ENCODE measurements at places on chromosomes 7 and 10. TPM values are rescaled to one million over a fixed set of nuclear protein-coding genes. Genes with fewer than 3 reads are reported as not detected.

GRCh38 chr7:26397332-26397731 lies 105.7 kb downstream of the SNX10 start:
- no peak for DNase-seq

GRCh38 chr7:20696803-20697333 lies 81.4 kb downstream of the ABCB5 start:
- no peak for DNase-seq

DNA sequence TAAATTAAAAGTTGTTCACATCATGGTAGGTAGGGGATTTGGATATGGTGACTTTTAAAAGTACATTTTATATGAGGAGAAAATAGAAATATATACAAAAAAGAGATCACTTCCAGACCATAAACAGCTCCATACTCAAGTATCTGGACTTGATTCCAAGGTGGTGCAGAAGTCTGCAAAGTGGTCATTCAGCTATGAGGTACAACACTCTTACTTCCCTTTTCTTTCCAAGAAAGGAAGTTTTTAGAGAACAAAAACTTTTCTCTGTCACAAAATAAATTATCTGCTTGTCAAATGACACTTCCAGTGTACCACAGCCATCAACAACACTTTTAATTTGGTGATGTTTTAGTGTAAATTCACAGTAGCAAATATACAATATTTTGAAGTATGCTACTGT lies 1013.5 kb downstream of the GATA3 start:
- DNase-seq, result no peak

DNA sequence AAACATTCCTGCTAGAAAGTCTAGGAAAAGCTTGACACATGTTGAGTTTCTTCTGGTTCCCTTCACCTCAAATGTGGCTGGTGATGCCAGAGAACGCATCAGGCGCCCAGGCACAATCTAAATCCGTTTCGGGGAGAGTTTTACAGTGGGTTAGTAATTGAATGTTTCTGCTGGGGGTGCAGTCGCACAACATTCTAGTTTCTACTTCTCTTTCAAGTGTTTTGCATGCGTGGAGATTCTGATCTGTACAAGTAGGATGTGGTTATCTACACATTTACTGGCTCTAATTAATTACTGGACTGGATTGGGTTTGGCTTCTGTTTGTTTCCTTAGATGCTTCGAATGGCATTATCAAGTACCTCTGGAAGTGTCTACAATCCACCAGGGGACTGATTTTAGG lies 173.8 kb downstream of the TMEM26 start:
- no peak for DNase-seq

- DNase-seq, result no peak
Observed at GRCh38 chr10:29610876-29611647, 23.7 kb downstream of the SVIL start.

DNA sequence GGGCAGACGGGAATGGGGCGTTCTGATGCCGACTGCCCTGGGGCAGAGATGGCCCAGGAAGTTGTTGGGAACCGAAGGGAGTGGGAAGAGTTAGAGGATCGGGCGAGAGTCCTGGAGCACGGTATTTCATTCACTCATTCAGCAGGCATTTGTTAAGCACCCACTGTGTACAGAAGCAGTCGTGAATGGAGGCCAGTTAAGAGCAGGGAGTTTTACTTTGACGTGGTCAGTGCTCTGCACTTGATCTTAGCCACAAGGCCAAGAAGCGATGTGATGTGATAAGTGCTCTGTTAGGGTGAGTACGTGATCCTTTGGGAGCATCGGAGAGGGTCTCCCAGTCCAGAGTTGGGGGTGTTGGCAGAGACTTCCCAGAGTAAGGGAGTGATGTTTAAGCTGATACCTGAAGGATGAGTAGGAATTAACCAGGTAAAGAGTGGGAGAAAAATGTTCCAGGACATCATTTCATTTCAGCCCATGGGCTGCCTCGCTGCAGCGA lies 890 bp downstream of the ZFYVE27 start:
- no peak for DNase-seq

GRCh38 chr10:120508393-120508792 lies 51.4 kb downstream of the PLPP4 start:
- DNase-seq, result no peak

- no peak for DNase-seq
Observed at GRCh38 chr10:123380491-123381085, 226.4 kb downstream of the BUB3 start.

GRCh38 chr7:70789481-70790214 lies 342.3 kb upstream of the GALNT17 start:
- no peak for DNase-seq

DNA sequence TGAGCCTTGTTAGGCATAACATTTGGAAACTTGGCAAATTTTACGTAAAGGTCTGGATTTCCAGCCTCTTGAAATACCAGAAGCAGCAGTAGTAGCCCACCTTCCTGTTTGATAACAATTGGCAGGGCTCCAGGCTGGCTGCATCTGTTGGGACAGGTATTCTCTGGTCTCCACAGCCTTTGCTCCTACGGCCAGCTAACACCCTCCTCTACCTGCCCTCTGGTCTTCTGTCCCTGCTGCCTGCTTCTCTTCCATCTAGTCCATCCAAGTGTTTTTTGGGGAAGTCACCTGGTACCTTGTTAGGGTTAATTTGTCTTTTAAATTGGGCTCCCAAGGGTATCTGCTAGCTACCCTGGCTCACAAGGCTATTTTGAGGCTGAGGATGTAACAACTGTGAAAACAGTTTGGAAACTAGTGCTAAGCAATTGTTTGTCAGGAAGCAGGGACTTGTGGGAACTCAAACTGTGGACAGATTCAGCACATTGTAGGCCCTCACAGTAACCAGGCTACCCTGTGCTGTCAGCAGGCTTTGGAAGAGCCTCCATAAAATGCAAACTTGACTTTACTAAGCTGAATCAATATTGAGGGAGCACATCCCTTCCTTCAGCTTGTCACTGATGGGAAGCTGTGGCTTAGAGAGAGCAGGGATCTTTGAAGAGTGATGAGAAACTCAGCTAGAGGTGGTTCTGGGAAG lies 8.5 kb downstream of the RPS24 start:
- no peak for DNase-seq

GRCh38 chr7:15757041-15758000 lies 70.8 kb upstream of the MEOX2 start:
- DNase-seq, result no peak

GRCh38 chr10:132100091-132100481 lies 34.3 kb downstream of the JAKMIP3 start:
- DNase-seq, result no peak

GRCh38 chr7:99142727-99143520 lies 984 bp downstream of the SMURF1 start:
- DNase-seq, result peak; percentile 96

DNA sequence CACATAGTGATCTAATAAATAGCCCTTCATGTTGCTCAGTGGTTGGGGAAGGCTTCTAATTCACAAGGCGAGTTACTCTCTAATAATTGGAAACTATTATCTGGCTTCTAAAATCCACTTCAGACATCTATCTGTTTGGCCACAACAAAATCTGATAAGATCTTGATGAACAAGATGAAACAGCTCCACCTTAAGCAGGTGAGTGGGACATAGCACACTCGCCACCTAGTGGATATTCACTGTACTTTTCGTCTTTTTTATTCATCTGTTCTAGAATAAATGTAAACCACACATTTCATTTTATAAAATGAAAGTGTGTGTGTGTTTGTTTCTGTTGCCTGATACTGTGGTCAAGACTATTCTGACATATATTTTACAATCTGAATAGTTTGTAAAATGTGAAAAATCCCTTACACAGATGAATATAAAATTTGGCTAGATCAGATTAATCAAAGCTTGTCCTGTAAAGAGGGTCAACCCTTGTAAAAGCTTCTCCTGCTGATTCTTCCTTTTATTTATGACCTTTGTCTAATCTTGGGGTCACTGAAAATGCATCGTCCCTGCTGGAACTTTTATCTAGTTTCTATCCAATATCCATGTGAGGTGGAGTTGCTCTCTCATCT lies 26.5 kb upstream of the CNTNAP2 start:
- no peak for DNase-seq

DNA sequence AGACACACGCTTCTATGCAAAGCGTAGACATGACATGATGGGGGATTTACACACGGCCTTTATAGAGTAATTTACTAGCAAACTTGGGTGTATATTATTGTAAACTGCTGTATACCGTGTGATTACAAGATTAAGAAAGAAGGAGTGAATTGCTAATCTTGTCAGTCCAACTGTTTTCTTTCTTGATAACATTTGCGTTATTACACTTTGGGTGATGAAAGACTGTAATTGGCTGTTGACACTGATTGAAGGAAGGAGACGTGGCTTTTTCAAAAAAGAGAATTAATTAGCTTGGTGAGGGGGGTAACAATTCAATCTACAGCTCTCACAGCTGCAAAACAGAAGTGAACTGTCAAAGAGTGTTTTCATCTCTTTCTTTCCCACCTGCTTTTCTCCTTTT lies 32.7 kb downstream of the SLC35B4 start:
- DNase-seq, result no peak

GRCh38 chr10:91135113-91135512 lies 85.3 kb upstream of the PCGF5 start:
- DNase-seq, result no peak

- DNase-seq, result no peak
Observed at GRCh38 chr10:74177140-74177677, 26.2 kb downstream of the ADK start.

GRCh38 chr10:29850371-29850770 lies 209.0 kb downstream of the JCAD start:
- DNase-seq, result no peak

DNA sequence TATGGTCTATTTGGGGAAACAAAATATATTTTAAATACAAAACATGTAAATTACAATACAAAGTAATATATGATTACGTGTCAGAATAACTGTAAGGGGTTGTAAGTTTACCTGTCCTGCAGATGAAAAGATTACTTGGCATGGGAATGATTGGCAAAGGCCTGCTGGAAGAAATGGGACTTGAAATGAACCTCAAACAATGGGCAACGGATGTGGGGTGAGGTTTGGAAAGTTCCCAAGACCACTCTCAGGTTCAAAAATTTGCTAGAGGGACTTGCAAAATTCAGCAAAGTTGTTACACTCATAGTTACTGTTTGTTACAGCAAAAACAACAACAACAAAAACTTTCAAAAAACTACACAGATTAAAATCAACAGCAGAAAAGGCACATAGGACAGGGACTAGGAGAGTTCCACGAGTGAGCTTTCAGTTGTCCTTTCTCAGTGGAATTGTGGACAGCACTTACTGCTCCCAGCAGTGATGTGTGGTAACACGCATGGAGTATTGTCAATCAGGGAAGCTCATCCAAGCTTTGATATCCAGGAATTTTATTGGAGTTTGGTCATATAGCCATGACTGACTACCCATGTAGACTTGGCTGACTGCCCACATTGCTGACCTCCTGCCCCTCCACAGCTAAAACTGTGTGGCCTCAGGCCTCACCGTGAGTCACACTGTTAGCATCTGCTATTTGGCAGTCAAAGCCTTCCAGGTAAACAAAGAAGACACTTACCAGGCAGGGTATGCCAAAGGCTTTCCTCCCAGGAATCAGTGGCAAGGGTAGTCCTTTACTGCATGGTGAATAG lies 43.8 kb downstream of the EXOC6 start:
- DNase-seq, result peak; percentile 58

- DNase-seq, result peak; percentile 49
Observed at GRCh38 chr7:90625562-90625961, 29.4 kb downstream of the CDK14 start.

GRCh38 chr7:128774029-128774689 lies 1.4 kb downstream of the OPN1SW start:
- DNase-seq, result no peak

- peak; percentile 82 for DNase-seq
Observed at GRCh38 chr7:143884969-143885559, 16.9 kb downstream of the TCAF1 start.

DNA sequence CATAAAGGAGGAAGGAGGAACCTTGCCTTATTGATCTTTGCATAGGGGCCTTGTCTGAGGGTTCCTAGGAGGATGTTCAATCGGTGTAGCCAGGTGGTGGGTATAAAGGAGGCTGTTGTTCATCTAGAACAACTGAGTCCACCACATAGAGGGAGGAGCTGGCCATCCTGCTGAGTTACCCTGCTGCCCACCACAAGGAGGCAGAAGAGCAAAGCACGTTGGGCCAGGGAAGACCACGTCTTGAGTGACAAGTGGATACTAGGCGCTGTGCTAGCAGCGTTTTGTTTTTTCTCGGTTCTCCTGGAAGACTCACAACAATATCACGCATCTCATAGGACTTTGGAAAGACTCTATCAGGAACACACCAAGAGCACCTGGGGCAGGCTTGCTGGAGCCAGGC lies 20.0 kb downstream of the FOXI2 start:
- DNase-seq, result no peak

DNA sequence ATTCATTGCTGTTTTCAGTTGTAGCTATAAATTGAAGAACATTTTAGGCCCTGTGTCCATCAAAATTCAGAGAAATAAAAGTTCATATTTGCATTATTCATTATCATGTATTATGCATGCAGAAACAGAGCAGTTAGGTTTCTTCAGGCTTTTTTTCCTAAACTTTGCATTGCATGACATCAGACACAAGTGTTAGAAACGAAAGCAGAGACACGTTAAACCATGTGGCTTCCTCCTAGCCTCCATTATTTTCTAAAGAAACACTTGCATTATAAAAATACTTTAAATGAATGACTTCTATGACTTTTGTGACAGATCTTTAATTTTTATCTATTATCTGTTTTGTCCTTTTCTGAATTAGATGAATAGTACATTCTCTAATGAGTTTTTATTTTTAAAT lies 8.8 kb upstream of the EBLN1 start:
- DNase-seq, result no peak

DNA sequence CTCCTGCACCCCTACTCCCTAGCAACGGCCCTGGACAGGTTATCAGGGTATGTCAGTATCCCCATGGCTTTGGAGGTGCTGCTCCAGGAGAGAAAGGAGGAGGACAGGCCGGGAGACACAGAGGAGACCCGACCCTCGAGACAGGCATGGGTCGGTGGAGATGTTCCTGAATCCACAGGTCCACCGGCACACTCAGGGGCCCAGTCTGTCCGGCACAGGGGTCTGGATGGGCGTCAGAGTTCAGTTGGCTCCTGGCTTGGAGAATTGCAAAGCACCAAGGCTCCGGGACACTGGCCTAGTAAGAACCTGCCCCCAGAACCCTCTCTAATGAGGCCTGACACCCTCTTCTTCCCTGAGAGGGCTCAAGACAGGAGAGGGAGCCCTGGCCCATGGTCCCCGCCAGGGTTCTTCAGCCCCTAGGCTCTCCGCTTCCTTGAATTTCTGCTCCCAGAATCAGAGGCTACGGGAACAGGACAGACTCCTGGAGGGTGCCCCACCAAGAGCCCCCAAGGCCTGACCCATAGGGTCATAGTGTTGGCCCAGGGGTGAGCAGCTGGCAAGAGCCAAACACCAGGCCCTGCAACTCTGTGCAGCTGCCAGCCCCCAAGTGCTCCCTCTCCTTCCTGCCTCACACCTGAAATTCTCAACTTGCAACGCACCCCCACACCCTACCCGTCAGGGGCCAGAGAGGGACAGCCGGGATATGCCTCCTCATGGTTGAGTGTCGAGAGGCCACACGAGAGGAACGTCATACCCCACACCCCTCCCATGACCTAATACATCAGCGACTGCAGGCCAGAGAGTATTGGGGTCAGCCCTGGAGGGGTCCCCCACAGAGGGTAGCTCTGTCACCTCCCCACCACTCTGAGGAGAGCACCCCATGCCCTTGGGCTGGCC lies 5.5 kb upstream of the IRF5 start:
- DNase-seq, result no peak

SLC29A4 gene
- 2.9 TPM for total RNA-seq

EPO gene
- not detected for total RNA-seq

PPP1R17 gene
- not detected for total RNA-seq

IFIT3 gene
- 14.8 TPM for total RNA-seq

ARMC3 gene
- total RNA-seq, result not detected

PON1 gene
- total RNA-seq, result not detected
